Activated naive CD4-positive, alpha-beta T cell (primary cell): ENCODE measurements at places on chromosomes 12 and 14.

DNA sequence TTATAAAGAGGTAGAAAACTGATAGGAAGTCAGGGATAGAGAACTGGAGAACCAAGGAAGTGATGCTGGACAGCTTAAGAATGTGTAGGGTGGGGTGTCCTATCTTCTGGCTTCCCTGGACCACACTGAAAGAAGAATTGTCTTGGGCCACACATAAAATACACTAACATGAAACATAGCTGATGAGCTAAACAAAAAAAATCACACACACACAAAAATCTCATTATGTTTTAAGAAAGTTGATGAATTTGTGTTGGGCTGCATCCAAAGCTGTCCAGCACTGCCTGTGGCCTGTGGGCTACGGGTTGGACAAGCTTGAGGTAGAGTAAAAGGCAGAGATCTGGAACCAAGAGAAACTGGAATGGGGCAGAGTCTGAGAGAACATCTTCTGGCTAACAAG, 7.4 kb downstream of the GLT8D2 start:
- DNase-seq = no peak

GRCh38 chr14:70027785-70028428, 148.7 kb downstream of the SMOC1 start:
- DNase-seq = peak; percentile 54

- no peak for DNase-seq
These were observed 485.0 kb downstream of the PRKD1 start for GRCh38 chr14:29442696-29443095.

DNA sequence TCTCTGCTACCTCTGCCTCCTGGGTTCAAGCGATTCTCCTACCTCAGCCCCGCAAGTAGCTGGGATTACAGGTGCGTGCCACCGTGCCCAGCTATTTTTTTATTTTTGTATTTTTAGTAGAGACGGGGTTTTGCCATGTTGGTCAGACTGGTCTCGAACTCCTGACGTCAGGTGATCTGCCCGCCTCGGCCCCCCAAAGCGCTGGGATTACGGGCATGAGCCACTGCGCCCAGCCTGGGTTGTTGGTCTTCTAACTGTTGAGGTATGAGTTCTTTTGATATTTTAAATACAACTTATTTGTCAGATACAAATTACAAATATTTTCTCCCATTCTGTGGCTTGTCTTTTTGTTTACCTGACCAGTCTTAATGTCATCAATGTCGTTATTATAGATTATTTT, 95.9 kb downstream of the PCNX1 start:
- no peak for DNase-seq

DNA sequence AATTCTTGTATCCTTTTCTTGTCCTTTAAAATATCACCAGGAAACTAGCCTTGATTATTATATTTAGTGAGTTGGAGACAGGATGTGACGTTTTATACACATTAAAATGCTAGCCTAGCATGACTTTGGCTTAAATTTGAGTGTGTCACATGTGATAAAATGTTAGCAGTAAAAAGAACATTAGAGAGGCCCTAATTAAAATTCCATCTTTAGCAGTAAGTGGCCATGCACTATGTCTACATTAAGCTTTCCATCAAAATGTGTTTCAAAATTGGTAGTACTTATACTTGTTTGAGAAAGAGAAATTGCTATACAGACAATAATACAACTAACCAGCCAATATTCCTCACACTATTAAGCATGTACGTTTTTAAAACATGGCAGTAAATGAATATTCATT, 29.9 kb upstream of the MGAT4C start:
- no peak for DNase-seq

GRCh38 chr14:97902630-97903029, 1105.4 kb downstream of the VRK1 start:
- DNase-seq = no peak

DNA sequence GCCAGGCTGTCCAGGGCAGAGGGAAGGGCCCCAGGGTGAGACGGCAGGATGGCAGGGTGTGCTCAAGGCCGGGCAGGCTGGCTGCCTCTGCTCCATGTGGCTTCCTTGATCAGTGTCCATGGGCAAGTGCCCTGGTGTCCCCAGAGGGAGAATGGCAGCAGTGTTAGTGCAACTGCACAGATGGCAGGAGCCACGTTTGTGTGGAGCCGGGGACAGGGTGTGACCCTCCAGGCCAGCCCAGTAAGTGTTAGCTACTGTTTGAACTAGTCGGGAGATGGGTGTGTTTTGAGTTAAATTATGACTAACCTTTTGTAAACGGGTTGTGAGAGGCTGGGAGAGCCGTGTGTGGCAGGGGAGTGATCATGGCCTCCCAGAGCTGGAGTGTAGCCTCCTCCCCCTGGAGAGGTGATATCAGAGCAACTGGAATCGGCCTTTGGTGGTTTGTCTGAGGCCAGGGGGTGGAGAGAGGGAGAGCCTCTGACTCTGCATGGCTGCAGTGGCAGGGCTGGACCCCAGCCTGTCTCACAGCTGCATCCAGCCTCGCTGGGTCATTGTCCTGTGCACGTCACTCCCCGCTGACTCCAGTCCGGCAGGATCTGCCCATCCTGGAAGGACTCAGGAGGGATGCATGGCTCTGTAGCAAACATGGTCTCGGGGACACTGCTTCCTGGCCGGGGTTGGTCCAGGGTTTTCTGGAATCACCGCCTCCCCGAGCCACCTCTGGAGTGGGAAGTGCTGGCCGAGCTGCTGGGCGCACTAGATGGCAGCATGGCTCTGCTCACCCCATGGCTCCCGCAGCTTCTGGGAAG, 27.8 kb downstream of the AACS start:
- no peak for DNase-seq

DNA sequence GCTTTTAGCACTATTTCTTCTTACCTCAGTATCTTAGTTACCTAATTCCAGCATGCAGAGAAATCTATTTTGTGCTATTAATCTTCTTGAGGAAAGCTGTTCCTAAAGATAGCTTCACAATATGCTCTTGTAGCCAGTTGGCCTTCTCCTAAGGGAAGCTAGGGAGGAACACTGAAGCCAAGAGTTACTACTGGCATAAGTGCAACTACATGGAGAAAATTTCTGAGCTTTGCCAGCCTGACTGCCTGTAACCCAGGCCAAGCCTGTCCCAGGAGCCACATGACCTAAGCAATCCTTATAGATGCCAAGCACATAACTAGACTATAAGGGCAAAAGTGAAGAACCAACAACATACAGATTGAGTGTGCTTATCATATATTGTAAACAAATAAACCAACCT, 890.2 kb downstream of the FLRT2 start:
- no peak for DNase-seq

DNA sequence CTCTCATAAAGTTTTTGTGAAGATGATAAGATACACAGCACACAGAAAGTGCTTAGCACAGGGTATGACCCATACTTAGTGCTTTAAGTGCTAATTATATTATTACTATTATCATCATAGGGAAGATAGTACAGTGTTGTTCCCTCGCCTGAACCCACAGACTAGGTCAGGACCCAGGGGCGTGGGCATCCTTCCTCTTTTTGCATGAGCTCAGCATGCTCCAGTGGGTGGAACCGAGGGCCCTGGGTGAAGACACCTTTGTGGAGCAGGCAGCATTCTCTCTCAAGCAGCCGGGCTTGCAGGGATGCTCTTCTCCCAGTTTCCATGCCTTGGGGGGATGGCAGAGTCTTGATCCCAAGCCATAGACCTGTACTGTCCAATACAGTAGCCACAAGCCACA, 34.8 kb downstream of the CRACR2A start:
- DNase-seq = no peak

- DNase-seq = no peak
These were observed 229.9 kb downstream of the EFCAB11 start for GRCh38 chr14:89724628-89724960.

DNA sequence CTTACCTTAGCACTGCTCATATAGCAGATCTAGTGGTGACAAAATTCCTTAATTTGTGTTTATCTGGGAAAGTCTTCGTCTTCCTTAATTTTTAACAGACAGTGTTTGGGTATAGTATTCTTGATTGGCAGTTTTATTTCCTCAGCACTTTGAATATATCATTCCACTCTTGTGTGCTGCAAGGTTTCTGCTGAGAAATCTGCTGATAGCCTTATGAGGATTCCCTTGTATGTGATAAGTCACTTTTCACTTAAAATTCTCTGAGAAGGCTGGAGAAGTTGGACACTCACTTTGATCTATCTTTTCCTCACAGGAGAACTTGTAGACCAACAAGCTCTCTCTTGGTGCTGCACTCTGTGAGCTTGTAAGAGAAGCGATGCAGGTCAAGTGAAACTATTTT, 306.1 kb upstream of the RTL1 start:
- no peak for DNase-seq

DNA sequence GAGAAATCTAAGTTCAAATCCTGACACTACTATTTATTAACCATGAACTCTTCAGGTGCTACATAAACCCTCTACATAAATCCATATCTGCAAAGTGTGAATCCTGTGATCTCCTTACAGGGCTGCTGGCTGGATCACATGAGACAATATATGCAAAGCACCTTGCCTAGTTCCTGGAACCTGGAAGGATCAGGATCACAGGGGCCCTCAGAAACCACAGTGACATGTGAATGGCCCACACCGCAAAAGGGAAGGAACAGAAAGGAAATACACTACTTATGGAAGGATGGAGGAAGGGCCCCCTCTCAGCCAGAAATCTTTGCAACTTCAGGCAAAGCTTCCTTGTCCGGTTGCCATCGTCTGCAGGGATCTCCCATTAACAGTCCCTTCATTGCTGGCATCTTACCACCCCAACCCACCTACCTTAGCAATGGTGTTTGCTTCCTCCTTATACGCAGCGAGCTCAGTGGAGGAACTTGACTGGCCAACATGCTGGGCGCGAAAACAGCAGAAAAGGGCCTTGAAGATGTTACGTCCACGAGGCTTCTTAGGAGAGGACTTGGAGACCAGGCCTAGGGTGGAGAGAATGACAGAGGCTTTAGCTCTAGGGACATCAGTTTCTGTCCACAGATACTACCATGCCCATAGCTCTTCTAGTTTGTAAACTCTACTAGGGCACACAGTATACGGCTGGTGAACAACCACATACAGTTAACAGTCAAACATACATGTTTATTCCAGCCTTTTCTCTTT, 10.7 kb upstream of the AVIL start:
- no peak for DNase-seq

DNA sequence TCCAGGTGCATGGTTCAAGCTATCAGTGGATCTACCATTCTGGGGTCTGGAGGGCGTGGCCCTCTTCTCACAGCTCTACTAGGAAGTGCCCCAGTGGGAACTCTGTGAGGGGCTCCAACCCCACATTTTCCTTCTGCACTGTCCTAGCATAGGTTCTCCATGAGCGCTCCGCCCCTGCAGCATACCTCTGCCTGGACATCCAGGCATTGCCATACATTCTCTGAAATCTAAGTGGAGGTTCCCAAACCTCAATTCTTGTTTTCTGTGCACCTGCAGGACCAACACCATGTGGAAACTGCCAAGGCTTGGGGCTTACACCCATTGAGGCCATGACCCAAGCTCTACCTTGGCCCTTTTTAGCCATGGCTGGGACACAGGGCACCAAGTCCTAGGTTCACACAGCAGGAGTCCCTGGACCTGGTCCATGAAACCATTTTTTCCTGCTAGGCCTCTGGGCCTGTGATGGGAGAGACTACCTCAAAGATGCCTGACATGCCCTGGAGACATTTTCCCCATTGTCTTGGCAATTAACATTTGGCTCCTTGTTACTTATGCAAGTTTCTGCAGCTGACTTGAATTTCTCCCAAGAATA, 76.8 kb downstream of the CRADD start:
- no peak for DNase-seq

DNA sequence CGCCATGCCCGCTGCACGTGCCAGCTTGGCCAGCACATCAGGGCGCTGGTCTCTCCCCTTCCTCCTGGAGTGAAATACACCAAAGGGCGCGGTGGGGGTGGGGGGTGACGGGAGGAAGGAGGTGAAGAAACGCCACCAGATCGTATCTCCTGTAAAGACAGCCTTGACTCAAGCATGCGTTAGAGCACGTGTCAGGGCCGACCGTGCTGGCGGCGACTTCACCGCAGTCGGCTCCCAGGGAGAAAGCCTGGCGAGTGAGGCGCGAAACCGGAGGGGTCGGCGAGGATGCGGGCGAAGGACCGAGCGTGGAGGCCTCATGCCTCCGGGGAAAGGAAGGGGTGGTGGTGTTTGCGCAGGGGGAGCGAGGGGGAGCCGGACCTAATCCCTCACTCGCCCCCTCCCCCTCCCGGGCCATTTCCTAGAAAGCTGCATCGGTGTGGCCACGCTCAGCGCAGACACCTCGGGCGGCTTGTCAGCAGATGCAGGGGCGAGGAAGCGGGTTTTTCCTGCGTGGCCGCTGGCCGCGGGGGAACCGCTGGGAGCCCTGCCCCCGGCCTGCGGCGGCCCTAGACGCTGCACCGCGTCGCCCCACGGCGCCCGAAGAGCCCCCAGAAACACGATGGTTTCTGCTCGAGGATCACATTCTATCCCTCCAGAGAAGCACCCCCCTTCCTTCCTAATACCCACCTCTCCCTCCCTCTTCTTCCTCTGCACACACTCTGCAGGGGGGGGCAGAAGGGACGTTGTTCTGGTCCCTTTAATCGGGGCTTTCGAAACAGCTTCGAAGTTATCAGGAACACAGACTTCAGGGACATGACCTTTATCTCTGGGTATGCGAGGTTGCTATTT, 914 bp upstream of the CCND2 start:
- no peak for DNase-seq

DNA sequence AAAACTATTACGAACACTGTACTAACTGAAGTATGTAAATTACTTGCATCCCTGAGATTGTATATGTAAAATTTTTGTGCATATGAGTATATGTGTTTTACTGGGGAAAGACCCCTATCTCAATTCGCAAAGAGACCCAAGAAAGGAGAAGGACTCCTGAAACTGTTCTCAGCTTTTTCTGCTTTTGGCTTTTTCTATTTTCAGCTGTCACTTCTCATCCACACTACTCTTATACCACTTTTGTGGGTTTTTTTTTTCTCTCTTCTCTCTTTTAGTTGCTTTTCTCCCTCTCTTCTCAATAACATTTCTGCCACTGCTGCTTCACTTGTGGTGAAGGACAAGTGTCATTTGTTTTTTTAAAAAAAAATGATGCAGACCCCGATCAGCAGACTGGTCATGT, 39.8 kb downstream of the NIN start:
- no peak for DNase-seq

- DNase-seq = no peak
These were observed 9.3 kb downstream of the TPCN1 start for GRCh38 chr12:113230315-113231234.

DNA sequence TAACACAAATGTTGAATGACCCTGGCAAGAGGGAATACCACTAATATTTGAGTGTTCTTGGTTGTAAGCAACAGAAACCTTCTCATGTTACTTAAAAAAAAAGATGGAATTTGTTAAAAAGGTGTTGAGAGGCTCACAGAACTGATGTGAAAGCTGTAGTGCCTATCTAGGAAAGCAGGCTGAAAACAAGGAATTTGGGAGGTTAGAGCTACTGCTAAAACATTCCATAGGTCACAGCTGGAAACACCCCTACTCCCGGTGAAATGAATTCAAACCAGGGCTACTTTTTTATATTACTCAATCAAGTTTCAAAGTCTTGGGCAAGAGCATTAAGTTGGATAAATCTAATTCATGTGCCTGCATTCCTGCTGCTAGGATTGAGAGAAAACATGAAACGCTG, 104.1 kb downstream of the SLC35F4 start:
- DNase-seq = no peak
